ENCODE measurements at places on chromosomes 7 and 10.

DNA sequence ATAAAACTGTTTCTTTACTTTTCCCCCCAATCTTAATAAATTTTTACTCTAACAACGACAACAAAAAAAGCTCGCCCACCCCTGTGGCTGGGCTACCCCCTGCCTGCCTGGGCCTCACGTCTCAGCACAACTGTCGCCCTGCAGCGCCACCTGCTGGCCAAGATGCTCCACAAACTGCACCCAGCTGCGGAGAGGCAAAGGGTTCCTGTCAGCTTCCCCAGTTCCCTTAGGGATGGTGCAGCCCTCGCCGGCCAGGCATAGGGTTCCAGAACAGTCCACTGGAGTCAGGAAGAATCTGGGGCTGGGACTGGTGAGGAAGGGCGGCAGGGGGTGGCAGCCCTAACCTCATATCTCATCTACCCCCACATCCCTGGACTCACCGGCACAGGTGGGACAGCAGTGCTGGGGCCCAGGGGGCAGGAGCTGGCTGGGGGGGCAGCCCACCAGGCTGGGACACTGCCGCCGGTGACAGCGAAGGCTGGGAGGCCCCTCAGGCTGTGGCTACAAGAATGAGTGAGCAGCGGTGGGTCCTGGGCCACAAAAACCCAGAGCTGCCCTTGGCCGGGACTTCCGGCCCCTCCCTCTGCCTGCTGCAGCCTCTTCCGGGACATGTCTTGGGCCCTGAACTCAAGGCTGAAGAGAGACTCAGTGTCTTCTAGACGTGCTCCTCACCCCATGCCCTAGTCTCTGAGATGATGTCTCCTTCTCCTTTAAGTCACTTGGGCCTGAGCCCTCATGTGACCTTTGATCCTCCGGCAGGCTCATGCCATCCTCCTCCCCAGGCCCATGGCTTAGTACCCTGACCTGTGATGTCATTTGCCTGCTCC, 21.2 kb downstream of the ATP6V1F start:
- DNase-seq = no peak

DNA sequence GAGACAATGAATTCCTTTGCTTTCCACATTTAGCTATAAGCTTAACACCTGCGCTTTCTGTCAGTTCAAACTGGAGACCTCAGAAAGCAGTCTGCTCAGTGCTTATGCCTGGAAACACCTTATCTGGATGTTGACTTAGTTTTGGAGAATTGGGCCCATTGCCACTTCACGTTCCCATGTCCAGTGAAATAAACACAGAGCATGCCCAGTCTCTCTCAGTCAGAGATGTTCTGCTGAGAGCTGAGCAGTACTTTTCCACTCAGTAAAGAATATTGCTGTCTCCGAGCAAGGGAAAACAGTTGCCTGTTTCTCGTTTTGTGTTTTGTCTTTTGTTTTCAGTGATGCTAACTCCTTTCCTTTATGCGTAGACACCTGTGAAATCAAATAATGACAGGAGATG, 83.2 kb upstream of the PRR15 start:
- no peak for DNase-seq

- no peak for DNase-seq
These were observed 214.2 kb downstream of the WDR11 start for GRCh38 chr10:121065330-121065729.

DNA sequence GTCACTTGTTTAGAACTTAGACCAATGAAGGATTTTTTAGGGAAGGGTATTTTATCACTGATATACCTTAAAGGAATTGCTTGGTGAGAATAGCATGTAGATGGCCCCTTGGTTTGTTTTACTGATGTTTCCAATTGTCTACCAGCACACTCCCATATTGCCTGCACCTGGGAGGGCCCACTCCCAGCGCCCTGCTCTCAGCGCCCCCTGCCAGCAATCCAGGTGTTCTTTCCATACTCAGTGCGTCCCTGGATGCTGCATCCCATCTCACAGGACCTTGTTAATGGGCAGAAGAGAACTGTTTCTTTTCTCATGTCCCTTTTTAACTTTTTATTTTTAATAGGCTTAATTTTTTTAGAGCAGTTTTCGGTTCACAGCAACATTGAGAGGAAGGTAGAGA, 24.1 kb upstream of the SFRP5 start:
- DNase-seq = no peak

DNA sequence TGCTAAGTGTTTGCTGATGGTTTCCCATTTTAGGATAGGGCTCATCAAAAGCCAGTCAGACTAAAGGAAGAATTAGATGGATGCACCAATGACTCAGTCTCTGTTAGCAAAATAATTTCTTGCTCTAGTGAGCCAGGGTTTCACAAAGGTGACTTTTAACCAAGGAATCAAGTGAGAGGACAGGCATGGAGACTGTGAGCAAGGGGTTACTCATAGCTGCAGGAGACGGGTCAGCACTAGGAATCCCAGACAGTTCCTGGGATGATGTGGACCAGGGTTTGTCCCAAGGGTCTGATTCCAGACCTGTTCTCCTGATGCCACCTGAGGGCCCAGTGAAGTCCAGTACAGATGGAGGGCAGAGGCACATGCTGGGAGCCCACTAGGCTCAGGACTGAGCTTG, 138.1 kb downstream of the NOC3L start:
- no peak for DNase-seq

GRCh38 chr7:125563964-125564529, 634.4 kb upstream of the POT1 start:
- no peak for DNase-seq

GRCh38 chr10:124698545-124699469, 45.4 kb downstream of the FAM53B start:
- DNase-seq = no peak

GRCh38 chr10:29479981-29480954, 154.5 kb downstream of the SVIL start:
- DNase-seq = no peak

GRCh38 chr10:110818311-110819256, 53.1 kb upstream of the PDCD4 start:
- no peak for DNase-seq

GRCh38 chr10:13685885-13686284, 99.1 kb downstream of the PRPF18 start:
- DNase-seq = no peak

- DNase-seq = no peak
These were observed 156.2 kb downstream of the CRPPA start for GRCh38 chr7:16264823-16265804.

GRCh38 chr7:30065746-30066145, 37.5 kb downstream of the PLEKHA8 start:
- DNase-seq = no peak

DNA sequence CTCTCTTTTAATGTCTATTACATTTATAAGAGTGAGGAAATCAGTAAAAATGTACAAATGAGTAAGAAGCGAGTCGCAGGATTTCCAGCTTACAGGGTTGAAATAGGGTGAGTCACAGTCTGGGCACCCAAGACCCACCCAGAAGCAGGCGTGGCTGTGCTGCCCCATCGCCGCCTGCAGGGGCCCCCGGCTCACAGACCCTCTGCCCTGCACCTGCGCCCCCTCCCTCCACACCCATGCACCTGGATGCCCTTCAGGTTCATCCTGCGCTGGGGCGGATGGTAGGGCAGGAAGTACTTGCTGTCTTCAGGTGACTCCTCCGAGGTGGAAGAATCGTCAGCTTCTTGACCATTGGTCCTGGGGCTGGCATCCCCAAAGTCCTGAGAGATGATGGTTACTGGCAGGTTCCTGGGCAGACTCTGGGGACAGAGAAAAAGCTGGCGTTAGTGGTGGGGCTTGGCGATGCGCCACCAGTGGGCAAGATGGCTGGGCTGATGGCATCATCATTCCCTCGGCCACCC, 90.2 kb upstream of the GNA12 start:
- no peak for DNase-seq

GRCh38 chr7:44307905-44308595, 17.3 kb downstream of the CAMK2B start:
- no peak for DNase-seq

GRCh38 chr7:72335561-72336381, 76.4 kb downstream of the CALN1 start:
- no peak for DNase-seq

- DNase-seq = no peak
These were observed 17.1 kb upstream of the TSPAN15 start for GRCh38 chr10:69434169-69434568.

DNA sequence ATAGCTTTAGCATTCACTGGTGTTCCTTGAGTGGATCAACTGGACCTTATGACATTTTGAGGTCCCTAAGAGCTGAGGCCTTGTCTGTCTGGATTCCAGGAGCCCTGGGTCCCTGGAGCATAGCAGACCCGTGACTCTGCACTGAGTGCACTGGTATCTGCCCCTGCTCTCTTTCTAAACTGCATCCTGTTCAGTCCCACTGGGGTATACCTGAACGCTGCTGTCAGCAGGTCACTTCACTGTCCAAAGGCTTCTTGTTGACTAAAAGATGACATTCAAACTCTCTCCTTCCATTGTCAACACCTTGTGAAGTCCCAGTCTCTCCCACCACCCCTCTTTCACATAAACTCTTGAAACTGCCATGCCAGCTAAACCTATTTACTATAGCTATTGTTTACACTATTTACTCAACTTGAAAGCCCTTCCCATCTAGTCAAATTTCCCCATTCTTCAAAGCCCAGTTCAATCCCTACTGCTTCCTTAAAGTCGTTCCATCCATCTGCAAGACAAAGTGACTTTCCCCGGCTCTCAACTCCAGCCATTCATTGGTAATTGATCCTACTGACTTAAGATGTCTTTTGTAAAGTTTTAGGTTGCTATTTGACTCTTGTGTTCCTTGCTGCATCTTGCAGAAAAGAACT, 523.3 kb downstream of the KCNMA1 start:
- DNase-seq = no peak

DNA sequence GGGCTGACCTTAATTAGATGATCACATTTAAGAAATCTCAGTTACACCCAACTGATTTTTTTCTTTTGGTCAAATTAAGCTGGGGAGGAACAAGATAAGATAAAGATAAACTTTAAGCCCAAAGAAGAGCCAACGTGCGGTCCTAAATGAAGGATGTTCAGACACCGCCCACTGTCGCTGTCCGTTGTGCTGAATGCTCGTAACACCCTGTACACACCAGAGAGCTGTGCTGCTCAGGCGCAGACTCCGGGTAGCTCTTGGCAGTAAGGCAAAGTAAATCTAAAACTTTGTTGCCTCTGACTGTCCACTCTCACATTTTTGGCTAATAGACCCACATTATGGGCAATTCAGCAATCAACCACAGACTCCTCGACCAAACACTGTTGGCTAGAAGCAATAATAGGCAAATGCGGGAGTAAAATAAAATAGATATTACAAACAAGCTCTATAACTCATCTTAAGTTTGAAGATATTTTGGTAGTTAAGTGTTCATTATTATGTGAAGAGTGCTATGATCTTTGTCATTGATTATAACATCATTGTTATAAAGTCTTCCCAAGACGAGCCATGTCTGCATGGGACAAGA, 57.1 kb downstream of the PLPP4 start:
- DNase-seq = no peak

GRCh38 chr10:103897241-103897774, 20.7 kb downstream of the STN1 start:
- DNase-seq = no peak

DNA sequence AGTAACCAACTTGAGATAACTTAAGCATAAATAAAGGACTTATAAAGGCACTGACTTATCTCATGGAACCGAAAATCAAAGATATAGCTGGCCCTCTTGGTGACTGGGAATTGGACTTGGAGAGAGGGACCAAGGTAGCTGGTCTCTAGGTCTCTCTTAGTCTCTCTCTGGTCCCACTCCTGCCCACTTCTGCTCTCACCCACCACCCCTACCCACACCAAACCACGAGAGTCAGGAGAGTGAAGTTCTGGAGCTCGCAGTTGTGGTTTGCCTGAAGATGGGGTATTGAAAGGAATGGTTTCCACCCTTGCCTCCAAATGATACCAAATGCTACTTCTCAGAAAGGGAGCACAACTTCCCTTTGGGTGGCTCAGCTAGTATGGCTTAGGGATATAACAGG, 216.3 kb downstream of the LRMDA start:
- no peak for DNase-seq

GRCh38 chr10:111511751-111512150, 434.9 kb downstream of the ADRA2A start:
- no peak for DNase-seq

DNA sequence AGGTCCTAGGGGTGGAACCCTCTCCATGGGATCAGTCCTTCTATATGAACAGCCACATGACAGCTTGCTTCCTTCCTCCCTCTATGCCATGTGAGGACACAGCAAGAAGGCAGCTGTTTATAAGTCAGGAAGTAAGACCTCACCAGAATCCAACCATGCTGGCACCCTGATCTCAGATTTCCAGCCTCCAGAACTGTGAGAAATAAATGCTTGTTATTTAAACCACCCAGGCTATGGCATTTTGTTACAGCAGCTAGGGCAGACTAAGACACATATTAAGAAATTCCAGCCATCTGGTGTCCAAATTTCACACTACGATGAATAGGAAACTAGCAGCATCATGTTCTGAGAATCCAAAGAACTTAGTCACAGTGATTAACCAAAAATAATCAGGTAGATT, 140.1 kb downstream of the ZFAND4 start:
- no peak for DNase-seq

DNA sequence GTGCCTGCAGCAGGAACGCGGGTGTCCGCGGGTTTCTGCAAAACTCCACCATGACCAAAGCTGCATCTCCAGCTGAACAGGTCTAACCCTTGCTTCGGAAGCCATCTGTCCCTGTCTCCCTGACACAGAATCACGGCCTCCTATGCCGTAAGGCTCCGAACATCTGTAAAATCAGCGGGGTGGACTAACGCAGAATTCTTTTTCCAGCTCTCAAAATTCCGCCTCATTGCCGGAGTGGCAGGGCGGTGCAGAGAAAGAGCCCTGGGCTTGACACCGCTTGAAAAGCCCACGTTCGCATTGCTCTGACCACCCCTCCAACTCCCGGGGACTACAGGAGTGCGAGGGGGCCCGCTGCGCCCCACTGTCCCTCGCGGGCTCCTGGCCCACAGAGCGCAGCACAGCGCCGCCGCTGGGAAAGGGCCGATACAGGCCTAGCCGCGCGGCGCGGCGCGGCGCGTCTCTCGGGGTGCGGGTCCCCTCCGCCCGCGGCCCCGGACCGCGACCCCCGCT, 409 bp downstream of the DNMBP start:
- no peak for DNase-seq

DNA sequence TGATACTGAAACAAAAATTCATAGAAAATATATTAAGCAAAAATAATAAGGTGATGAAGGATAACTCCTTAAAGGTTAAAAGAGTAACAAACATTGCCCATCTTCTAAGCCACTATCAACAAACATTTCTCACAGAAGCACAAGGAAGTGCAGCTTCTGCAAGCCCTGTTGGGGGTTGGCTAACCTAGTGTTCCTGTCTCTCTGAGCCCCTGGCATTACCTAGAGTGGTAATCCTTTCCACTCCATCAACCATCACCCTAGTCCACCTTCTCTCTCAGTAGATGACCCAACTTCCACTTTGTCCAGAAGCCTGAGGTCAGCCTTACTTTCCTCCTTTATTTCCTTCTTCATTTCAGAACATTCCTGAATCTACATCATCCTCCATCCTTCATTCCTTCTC, 59.7 kb downstream of the HIPK2 start:
- no peak for DNase-seq

- no peak for DNase-seq
These were observed 192.0 kb upstream of the POM121L12 start for GRCh38 chr7:52843436-52843835.

- DNase-seq = no peak
These were observed 292.1 kb downstream of the THSD7A start for GRCh38 chr7:11539853-11540252.

Data from NCI-H2107 (cell line).